Activated CD8-positive, alpha-beta T cell treated with anti-CD3 and anti-CD28 coated beads for 36 hours (primary cell): ENCODE measurements at places on chromosomes 6 and 20. TPM values are rescaled to one million over a fixed set of nuclear protein-coding genes. Genes with fewer than 3 reads are reported as not detected.

Gene GZF1
- total RNA-seq, result 11.8 TPM

GRCh38 chr6:108596956-108597355, 36.2 kb downstream of the FOXO3 start:
- H3K27ac ChIP-seq, result no peak overlapping the region
- H3K4me1 ChIP-seq, result peaks cover 34% of the 10 kb centered on the region
- no peak overlapping the region for H3K4me3 ChIP-seq
- peaks cover 2% of the 10 kb centered on the region for H3K36me3 ChIP-seq
- no peak for DNase-seq
- H3K27me3 ChIP-seq, result no peaks in the 10 kb centered on the region

DNA sequence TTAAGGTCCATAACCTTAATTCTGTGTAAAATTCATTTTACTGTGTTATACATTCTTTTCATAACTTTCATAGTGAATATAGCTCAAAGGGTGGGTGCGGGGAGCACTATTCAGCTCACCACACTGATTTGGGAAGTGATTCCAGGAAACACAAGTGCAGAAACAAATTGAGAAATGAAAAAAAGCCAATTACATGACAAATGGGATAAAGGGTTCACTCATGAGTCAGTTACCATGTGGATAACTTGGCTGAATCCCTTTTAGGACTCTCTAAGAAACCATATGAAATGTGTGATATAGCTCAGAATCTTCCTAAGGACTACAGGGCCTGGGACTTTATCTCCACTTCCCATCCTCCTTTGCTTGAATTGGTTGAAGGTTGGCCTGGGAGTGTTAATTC, 3.1 kb upstream of the BTN2A1 start:
- H3K4me3 ChIP-seq, result no peak overlapping the region
- no peak overlapping the region for H3K27ac ChIP-seq
- H3K36me3 ChIP-seq, result peaks cover 25% of the 10 kb centered on the region
- DNase-seq, result no peak
- no peaks in the 10 kb centered on the region for H3K27me3 ChIP-seq

Gene ESF1
- total RNA-seq, result 19.9 TPM

GRCh38 chr20:38224531-38224930, 36.0 kb downstream of the KIAA1755 start:
- H3K4me1 ChIP-seq, result no peaks in the 10 kb centered on the region
- no peaks in the 10 kb centered on the region for H3K27me3 ChIP-seq
- DNase-seq, result no peak
- H3K4me3 ChIP-seq, result no peak overlapping the region

Gene LIME1
- 16.8 TPM for total RNA-seq

DNA sequence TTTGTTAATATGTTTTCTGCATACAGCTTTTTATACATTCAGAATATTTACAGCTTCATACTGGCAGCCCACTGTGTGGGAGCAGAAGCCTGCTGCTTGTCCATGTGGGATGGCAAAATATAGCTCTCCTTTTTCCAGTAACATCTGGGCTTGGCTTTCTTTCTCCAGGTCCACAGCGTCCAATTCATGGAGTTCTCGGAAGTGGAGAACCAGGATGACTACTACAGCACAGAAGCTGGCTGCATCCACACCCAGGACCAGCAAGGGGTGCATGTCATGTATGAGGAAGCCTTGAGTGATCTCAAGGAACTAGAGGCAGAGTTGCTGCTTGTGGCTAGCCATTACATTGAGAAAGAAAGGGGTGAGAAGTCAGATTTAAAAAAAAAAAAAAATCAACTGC, 143.1 kb downstream of the CD164 start:
- no peaks in the 10 kb centered on the region for H3K36me3 ChIP-seq
- no peak overlapping the region for H3K4me3 ChIP-seq
- H3K4me1 ChIP-seq, result peaks cover 13% of the 10 kb centered on the region
- DNase-seq, result no peak
- H3K27me3 ChIP-seq, result no peaks in the 10 kb centered on the region

- peaks cover 4% of the 10 kb centered on the region for H3K4me1 ChIP-seq
- no peak for DNase-seq
- H3K27ac ChIP-seq, result no peak overlapping the region
- no peak overlapping the region for H3K4me3 ChIP-seq
- H3K27me3 ChIP-seq, result no peaks in the 10 kb centered on the region
These were observed 41.2 kb downstream of the CDC5L start for GRCh38 chr6:44428682-44429081.

DNA sequence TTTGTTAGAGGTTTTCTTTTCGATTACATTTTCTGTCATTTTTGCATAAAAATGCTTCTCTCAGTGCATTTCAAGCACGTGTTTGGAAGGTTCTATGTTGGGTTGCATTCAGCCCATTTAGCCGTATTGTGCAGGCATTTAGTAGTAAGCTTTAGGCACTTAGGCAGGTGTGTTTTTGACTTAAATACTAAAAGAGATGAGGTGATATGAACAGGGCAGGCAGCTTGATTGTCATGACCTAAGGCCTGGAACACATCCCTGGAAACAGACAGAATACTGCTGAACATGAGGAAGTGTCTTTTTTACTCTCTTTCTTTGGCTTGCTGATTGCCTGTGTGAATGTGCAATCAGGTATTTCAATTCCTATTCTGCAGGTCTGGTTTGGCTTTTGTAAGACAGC, 610.5 kb upstream of the MAN1A1 start:
- no peak overlapping the region for H3K27ac ChIP-seq
- H3K4me1 ChIP-seq, result no peaks in the 10 kb centered on the region
- no peaks in the 10 kb centered on the region for H3K27me3 ChIP-seq
- no peaks in the 10 kb centered on the region for H3K36me3 ChIP-seq
- DNase-seq, result no peak
- H3K4me3 ChIP-seq, result no peak overlapping the region

DNA sequence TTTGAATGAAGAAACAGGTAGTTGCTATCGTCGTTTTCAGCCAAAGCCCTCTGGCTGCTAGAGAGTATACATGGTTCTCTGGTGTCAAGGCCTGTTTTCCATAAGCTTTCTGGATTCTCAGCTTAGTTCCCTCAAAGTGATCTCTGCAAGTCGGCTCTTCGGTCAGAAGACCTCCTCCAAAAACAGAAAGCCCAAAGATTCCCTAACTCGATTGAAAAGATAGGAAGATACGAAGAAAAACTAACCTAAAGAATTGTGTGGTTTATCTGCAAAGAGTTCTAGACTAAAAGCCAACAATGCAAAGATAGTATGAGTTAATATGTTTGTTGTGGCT, 545 bp upstream of the ASCC3 start:
- H3K27ac ChIP-seq, result peak overlapping the region; percentile 100
- H3K36me3 ChIP-seq, result peaks cover 18% of the 10 kb centered on the region
- peaks cover 33% of the 10 kb centered on the region for H3K4me1 ChIP-seq
- no peaks in the 10 kb centered on the region for H3K27me3 ChIP-seq
- no peak for DNase-seq
